ENCODE measurements at places on chromosomes 4 and X. TPM values are rescaled to one million over a fixed set of nuclear protein-coding genes. Genes with fewer than 3 reads are reported as not detected.

Gene CHST7
- 12.7 TPM for total RNA-seq

Gene PAGE4
- not detected for total RNA-seq

Gene GABRQ
- total RNA-seq = not detected

Gene SATL1
- not detected for total RNA-seq

Gene CYSLTR1
- total RNA-seq = 5.1 TPM

Gene KIF4A
- 2.2 TPM for total RNA-seq

Gene C4orf51
- total RNA-seq = not detected

Gene XAGE1A
- total RNA-seq = not detected

Gene CLIC2
- total RNA-seq = 0.78 TPM

Gene MAGEC3
- not detected for total RNA-seq

Gene SPACA5
- not detected for total RNA-seq

Gene NEXMIF
- total RNA-seq = 0.03 TPM

Gene COX7B2
- total RNA-seq = not detected

Gene HSD17B13
- 0.13 TPM for total RNA-seq
